ENCODE measurements at places on chromosomes 13 and 19.

- peak; percentile 83 for DNase-seq
Observed at GRCh38 chr19:6862673-6863078, 24.7 kb upstream of the ADGRE1 start.

DNA sequence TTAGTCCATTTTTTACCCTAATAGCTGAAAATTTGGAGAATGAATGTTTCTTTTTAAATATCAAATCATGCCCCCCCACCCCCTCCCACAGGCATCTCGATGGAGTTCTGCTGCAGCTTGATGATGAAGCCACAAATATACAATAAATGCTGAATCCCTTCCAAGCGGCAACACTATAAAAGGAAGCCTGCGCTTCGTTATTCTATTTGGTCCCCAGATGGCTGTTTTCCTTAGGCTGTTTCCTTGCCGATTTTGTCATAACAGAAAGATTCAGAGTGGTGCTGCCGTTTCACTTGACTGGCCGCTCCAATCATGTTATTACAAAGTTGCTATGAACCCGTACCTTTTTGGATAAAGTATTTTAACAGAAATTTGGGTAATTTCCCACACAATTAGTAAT lies 79.5 kb downstream of the MYO16 start:
- no peak for DNase-seq

GRCh38 chr19:19635313-19635702 lies 7.3 kb upstream of the LPAR2 start:
- DNase-seq = no peak

- DNase-seq = no peak
Observed at GRCh38 chr13:51758691-51759090, 45.3 kb downstream of the DHRS12 start.

- no peak for DNase-seq
Observed at GRCh38 chr19:35085947-35086346, 29.7 kb upstream of the FXYD3 start.

DNA sequence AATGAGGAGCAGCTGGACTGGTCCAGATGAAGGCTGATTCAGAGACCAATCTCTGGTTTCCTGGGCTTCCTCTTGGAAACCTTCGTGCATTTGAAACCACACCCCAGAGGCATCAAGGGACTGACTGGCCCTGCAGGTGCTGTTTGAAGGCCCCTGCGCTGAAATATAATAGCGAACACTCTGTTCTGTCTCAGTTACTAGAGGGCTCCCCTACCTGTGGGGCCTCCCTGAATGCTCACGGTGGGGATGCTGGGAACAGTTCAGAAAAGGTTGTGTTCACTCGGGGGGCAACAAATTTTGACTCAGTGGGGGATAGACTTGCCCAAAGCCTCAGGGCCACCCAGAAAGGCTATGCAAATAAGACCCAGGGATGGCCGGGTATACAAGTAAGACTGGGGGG lies 6.4 kb downstream of the CCDC8 start:
- no peak for DNase-seq

GRCh38 chr19:6059988-6060599 lies 50.2 kb downstream of the RFX2 start:
- DNase-seq = no peak

GRCh38 chr19:47013041-47013517 lies 6.6 kb upstream of the NPAS1 start:
- peak; percentile 11 for DNase-seq

DNA sequence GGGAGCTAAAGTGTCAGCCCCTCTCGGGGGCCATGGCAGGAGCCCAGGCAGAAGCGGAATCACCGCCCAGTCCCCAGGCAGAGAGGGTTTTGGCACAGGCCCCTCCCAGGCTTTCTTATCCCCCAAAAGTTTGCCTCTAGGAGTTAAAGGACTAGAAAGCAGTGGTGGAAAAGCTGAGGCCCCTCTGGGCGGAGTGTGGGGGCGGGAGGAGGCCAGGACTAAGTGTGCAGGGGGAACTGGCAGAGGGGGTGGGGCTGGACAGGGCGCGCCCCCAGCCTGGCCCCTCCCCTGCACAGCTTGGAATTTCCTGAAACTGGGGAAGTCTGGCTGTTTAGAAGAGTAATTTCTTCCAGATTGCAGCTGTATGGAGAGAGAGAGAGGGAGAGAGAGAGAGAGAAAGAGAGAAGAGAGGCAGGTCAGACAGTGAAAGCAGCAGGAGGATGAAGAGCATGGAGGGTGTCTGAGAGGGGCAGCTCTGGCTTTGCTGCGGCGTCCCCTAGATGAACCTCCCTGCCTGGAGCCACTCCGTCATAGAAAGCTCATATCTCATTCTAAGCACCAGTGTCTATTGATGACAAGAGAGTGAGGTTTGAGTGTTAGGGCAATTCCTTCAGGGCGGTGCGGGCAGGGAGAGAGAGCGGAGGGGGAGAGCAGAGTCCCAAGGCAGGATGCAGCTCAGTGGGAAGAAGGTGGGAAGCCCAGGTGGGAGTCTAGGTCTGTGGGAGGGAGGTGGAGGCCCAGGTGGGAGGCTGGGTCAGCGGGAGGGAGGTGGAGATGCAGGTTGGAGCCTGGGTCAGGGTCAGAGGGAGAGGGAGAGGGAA lies at the start of gene CDC42EP5:
Gene CDC42EP5 (minus strand): TSS at position 226 of the 821 bp plus-strand sequence. CDS start 7,749 bp downstream, outside the sequence.
- no peak for DNase-seq

- DNase-seq = no peak
Observed at GRCh38 chr13:29887030-29887557, 36.7 kb upstream of the UBL3 start.

- DNase-seq = no peak
Observed at GRCh38 chr19:50412419-50412818, 6.3 kb upstream of the SPIB start.

- no peak for DNase-seq
Observed at GRCh38 chr13:32173881-32174280, 141.3 kb downstream of the ZAR1L start.

DNA sequence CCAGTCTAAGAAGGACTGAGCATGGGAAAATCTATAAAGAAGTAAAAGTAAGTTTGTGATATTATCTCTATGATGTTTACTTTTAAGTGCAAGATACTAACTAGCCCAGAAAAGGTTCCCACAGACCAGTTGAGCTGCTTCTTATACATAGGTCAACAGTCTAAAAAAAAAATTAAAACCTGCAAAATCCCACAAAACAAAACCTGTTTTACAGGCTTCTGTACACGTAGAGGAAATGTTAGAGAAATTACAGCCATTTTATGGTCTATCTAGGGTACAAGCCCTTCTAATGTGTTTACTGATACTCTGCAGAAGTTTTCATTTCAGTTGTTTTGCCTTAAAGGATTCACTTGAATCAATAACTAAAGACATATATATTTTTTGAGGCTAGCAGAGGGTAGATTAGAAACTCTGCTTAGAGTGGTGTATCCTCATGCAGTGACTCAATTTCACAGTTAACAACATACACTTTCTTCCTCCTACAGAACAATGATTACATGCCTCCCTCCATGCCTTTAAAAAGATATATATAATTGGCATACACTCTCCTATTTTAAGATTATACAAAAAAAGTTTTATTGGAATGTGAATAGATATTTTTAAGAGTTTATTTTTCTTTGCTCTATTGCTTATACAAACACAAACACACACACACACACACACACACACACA lies 43.9 kb downstream of the CAB39L start:
- DNase-seq = no peak

GRCh38 chr19:34577531-34578101 lies 96.1 kb downstream of the WTIP start:
- no peak for DNase-seq

DNA sequence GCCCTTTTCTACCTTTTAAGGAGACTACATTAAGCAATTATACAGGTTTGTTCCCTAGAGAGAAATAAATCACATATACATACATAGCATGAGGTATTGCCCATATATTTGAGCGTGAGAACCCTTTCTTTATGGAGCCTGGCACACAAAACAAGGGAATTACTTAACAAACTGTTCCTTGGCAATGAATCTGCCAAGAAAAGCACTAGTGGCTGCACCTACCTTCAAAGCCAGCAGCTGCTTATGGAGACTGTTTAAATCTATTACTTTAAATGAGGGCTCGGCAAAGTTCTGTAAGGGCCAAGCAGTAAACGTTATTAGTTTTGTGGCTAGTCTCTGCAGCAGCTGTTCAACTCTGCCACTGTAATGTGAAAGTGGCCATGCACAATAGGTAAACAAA lies 7.0 kb downstream of the RFX1 start:
- no peak for DNase-seq

DNA sequence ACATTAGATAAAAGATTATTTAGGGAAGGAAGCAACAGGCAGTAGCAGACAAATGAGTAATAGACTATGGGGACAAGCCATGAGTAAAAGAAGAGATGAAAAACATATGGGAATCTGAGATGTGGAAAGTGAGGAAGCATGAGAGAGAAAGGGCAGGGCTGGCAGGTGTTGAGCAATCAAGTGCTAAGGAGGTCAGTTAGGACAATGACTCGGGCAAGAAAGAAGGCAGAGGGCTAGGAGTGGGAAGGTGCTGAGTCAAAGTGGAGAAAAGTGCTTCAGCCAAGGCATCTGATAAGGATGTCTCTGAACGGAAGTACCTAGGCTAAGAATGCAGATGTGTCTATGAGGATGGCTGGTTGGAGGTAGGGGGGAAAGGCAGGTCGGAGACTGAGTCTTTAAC lies 291.9 kb upstream of the HTR2A start:
- DNase-seq = no peak
